COR-L47 (cell line): ENCODE measurements at places on chromosomes 7 and 10.

DNA sequence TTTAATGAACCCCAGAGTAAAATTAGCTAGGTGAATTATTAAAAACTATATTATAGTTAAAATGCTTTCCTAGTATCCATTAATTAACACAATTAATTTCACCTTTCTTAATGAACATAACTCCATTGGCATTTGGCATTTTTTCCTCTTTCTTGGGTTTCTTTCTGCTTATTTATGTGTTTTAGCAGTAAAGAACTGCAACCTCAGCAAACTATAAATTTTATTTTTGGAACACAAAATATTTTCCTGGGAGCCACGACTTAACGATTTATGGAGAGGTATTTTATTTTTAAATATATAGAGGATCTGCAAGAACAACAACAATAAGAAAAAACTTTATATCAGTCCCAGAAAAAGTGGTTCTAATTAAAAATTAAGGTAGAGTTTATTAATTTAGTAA lies 447.4 kb upstream of the ETV1 start:
- no peak for DNase-seq

- DNase-seq, result peak; percentile 76
These were observed at the start of gene SCIN for GRCh38 chr7:12570534-12571461. Gene SCIN (plus strand): TSS chr7:12570720. CDS start chr7:12570787, 67 bp downstream.

- DNase-seq, result no peak
These were observed 314.4 kb downstream of the ANKRD30A start for GRCh38 chr10:37439826-37440225.

GRCh38 chr7:130481898-130482297 lies 10.0 kb upstream of the MEST start:
- DNase-seq, result no peak

DNA sequence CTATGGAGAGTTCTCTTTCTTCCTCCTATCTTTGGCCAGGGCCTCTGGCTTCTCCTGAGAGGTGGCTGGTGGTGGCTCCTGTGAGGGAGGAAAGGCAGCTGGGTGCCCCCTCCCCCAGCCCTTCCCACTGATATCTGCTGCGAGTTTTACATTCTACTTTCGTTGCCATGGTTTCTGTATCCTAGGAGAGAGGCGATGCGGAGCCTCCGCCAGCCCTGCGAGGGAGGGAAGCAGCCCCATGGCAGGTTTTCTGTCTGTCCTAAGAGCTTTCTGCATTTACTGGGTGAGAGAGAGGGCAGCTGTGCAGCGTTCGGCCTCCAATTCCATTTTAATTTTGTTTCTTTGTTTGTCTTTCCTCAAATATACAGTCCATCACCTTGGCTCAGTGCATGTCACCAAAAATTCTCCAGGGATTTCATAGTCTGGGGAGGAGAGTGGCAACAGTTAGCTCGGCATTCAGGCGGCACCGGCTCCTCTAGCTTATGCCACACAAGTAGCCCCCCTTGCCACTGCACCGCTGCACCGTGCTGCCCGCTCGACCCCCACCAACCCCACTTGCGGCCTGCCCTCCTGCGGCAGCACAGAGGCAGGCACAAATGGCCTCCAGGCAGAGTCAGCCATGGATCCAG lies 20.4 kb downstream of the DNAJB12 start:
- DNase-seq, result peak; percentile 77
